ENCODE measurements at places on chromosomes 16 and 17. TPM values are rescaled to one million over a fixed set of nuclear protein-coding genes. Genes with fewer than 3 reads are reported as not detected.

NEUROD2 gene
- total RNA-seq = not detected

CLDN6 gene
- not detected for total RNA-seq

FKBP10 gene
- total RNA-seq = 759 TPM

SDR42E1 gene
- total RNA-seq = not detected

ANKRD40CL gene
- not detected for total RNA-seq

KRT15 gene
- 0.65 TPM for total RNA-seq

KCNJ18 gene
- total RNA-seq = not detected

SEZ6 gene
- total RNA-seq = not detected

CTF1 gene
- total RNA-seq = 4.8 TPM

PERCC1 gene
- total RNA-seq = not detected

CCDC154 gene
- not detected for total RNA-seq

TMC8 gene
- not detected for total RNA-seq

ADAD2 gene
- not detected for total RNA-seq

FZD2 gene
- 21.4 TPM for total RNA-seq

KRT25 gene
- total RNA-seq = not detected

MILR1 gene
- 11.7 TPM for total RNA-seq

TM4SF5 gene
- not detected for total RNA-seq

MYH2 gene
- total RNA-seq = 0.65 TPM

C16orf89 gene
- total RNA-seq = not detected

CACNA1G gene
- total RNA-seq = 0.97 TPM

ABAT gene
- total RNA-seq = 5.2 TPM

PRDM7 gene
- total RNA-seq = not detected

PLA2G10 gene
- total RNA-seq = not detected

CHD3 gene
- 56.5 TPM for total RNA-seq

SPEM3 gene
- total RNA-seq = not detected

DNAJA2 gene
- total RNA-seq = 66.6 TPM

LHX1 gene
- not detected for total RNA-seq

PRSS22 gene
- total RNA-seq = not detected

VASN gene
- total RNA-seq = 234 TPM

CACNG3 gene
- not detected for total RNA-seq

C1QTNF8 gene
- total RNA-seq = not detected

CACNG4 gene
- not detected for total RNA-seq

INCA1 gene
- 0.32 TPM for total RNA-seq

MT1M gene
- 3.8 TPM for total RNA-seq

IRX3 gene
- total RNA-seq = 9.2 TPM

TXNL4B gene
- 6.6 TPM for total RNA-seq
